ENCODE measurements at places on chromosomes 2 and 18.

DNA sequence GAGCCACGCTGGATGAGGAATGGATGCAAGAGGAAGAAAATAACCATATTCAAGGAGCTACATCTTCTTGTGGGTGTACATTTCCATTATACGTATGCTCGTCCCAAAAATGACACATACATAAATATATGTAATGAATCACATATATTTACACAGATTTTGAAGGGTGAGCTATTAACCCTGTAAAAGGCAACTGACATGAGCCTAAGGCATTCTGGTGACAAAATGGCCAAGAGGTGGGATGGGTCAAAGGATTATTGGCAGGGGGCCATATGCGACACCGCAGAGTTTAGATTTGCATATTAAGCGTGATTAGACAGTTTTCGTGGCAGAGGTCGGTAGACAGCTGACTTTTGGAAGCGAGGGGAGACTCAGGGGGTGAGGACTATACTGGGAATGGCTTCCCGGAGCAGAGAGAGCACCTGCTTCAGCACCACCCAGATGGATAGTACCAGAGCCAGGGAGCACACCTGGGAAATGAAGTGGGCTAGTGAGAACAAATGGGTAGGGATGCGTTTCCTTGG lies 431 bp upstream of the CNRIP1 start:
- DNase-seq = no peak

- peak; percentile 73 for DNase-seq
These were observed 678.3 kb upstream of the ID2 start for GRCh38 chr2:8003462-8004075.

GRCh38 chr2:94995553-94996304 lies 29.8 kb upstream of the MAL start:
- DNase-seq = no peak

- DNase-seq = no peak
These were observed 104.7 kb upstream of the MYO3B start for GRCh38 chr2:170073288-170073687.

GRCh38 chr2:9593925-9594324 lies 36.9 kb downstream of the YWHAQ start:
- no peak for DNase-seq

DNA sequence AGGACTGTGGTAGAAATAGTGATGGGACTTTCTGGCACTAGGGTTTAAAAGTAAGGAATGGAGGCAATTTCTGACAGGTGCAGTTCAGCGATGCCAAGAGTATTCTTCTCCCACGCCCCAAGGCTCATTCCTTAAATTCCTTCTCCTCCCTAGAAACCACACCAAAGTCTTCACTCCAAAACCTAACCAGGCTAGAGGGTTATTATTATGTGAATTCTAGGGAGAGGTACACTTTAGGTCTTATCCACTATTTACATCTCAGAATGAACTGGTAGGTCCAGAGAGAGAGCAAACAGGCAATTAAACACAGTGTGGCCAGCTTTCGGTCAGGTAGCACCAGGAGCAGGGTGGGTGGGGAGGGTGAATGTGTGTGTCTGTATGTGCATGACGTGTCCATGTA lies 11.4 kb downstream of the IL1F10 start:
- DNase-seq = no peak

GRCh38 chr2:213726101-213726500 lies 441.8 kb downstream of the SPAG16 start:
- DNase-seq = no peak

DNA sequence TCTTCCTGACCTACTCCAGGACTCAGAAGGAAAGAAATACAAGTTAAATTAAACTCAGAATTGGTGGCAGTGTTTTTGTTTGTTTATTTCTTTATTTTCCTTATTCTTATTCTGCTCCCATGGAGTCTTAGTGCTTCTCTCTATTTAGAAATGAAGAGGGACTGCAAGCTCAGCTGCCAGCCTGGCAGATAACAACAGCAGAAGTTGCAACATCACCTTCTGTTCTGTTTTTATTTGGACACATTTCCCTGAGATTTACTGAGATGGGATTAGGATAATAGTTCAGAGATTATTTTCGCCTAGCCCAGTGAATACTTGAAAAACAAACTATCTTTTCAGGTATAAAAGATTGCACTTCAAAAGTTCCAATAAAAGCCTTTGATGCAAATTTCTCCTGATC lies 70.4 kb upstream of the DTNA start:
- no peak for DNase-seq

DNA sequence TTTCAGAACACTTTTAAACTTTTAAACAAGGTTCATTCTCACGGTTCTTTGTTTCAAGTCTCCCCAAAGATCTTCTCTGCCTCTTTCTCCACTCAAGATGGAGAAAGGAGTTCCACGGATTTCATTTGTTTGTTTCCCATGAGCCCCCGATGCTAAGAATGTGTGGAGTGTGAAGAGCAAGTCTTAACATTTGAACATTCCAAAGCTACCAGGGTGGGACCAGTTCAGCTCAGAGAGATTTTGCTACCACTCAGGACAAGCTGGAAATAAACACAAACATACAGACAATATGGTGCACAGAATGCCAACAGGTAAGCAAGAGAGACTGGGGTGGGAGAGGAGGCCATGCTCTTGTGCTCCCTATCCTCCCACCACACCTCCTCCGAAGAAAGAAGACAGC lies 56.7 kb downstream of the SPRED2 start:
- DNase-seq = no peak
